ENCODE measurements at places on chromosomes 2 and 18.

- DNase-seq, result no peak
These were observed 125.1 kb downstream of the SLC39A10 start for GRCh38 chr2:195782156-195782555.

DNA sequence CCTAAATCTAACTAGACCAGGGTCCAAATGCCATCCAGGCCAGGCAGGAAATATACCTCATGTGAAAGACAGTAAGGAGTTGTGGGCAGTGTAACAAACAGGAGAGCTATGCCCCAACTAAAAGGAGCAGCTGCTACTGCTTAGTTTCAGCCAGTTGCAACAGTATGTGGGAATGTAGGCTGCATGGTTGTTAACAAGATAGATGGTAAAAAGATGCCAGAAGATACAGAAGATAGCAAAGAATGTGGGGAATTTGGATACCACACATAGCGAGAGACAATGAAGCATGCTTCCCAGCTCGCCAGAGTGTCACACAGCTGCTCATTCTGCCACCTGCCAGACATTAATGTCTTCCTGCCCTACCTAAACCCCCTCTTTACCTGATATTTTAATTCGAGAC lies 39.4 kb upstream of the CYBRD1 start:
- DNase-seq, result no peak

GRCh38 chr2:107303964-107304363 lies 418.0 kb upstream of the ST6GAL2 start:
- DNase-seq, result no peak

DNA sequence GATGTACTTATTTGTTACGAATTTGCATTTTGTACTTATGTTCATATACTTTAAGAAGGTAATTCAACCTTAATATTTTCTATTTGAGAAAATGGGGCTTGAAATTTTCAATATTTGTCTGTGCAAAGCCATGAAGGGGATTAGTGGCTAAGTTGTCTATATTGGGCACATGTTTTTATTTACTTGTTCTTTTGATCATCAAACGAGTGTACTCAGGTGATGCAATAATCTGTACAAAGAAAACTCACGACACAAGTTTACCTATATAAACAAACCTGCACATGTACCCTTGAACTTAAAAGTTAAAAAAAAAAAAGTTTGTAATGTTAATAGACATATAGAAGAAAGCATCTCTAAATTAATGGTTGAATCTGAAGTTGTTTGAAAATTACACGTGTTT lies 658.9 kb upstream of the SYT4 start:
- DNase-seq, result no peak

DNA sequence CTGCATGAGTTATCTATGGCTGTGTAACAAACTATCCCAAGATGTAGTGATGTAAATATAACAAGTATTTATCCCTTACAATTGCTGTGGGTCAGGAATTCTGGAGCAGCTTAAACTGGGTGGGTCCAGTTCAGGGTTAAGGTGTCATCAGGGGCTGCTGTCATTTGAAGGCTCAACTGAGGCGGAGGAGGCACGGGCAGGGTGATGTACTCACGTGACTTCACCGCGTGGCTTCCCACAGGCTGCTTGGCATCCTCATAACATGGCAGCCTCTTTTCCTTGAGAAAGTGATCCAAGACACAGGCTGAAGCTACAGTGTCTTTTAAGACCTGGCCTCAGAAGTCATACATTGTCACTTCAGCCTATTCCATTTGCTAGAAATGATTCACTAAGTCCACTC lies 125.8 kb downstream of the PTGR3 start:
- no peak for DNase-seq
